Coronary artery (tissue), 2 donors: ENCODE measurements at places on chromosomes 1 and 21.

DNA sequence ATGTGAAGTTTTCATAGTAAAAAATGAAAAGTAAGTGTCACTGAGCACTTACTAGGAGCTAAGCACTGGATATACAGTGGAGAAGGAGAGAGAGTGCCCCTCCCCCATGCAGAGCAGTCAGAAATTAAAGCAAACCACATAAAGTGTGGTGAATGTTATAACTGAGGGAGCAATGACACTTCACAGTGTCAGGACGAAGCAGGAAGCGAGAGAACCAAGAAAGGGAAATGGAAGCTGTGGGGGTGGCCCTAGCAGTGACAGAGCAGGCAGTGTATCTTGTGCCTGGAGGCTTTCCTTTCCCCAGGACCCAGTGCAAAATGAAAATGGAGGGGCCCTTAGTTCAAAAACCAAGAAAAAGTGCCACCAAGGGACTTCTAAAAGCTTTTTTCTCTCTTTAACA lies 21.5 kb upstream of the RCAN3 start:
- no peak for DNase-seq

DNA sequence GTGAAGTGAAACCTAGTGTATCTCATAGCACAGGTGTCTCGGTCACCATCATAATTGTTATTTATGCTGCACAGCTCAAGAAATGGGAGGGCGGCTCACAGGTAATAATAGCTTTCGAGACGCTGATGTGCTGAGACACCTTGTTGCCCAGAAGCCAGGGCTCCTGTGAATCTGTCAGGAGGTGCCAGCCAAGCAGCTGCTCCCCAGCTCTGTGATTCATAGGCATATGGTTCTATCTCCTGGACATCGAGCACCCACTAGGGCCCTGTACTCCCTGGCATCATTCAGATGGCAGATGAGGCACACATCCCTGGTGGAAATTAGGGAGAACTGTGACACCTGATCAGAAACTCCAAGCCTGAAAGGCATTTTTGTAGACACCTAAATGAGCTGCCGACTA lies 53.5 kb downstream of the SYT6 start:
- no peak for DNase-seq

DNA sequence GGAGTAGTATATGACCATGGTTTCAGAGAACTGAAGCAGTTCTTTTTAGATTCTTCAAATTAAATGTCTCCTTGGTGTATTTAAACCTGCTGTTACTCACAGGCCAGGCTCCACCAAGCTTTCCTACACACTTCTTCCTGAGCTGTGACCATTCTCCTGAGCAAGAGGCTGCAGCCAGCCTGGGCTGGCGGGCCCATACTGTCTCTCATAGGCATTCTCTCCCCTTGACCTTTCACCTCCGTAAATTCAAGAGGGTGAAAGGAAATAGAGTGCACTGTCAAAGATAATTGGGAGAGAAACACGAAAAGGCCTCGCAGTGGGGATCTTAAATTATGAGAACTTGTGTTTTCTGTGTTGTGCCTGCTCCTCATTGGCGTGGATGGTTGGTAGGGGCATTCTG lies 2.3 kb downstream of the ARF1 start:
- DNase-seq = no peak

DNA sequence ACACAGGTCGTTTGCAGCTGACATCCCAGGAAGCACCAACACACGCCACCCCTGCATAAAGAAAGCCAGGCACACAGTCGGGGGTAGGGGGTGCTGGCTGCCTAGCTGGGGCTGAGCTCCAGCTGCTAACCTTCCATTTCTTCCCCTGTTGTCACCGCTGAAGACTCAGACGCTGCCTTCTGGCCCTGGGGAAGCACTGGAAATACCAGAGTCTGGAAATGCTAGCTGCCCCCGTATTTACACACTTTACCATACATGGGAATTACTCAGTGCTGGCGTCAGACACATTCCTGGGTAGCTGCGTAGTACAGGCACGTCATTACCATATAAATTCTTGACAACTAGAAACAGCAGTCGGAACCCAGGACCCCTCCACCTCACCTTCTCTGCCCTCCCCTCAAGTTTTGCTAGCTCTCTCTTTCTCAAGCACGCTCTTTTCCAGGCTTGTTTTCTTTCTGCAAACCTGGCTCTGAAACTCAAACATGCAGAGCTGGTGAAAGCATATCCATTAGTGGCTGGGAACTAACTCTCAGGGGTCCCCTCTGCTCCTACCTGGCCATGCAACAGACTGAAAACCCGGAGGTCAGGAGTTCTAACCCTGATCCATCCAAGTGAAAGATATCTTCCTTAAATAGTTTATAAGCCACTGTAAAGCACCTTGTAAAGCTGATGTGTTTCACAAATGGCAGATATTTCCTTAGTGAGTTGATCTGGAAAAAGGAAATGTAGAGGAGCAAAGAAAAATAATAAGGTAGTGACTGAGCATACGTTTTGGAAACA lies 3.3 kb downstream of the CSRP1 start:
- peak; percentile 90 for DNase-seq

GRCh38 chr1:118160806-118161205 lies 24.2 kb downstream of the SPAG17 start:
- DNase-seq = no peak

GRCh38 chr1:23936481-23937176 lies 23.0 kb upstream of the PNRC2 start:
- peak; percentile 35 for DNase-seq

DNA sequence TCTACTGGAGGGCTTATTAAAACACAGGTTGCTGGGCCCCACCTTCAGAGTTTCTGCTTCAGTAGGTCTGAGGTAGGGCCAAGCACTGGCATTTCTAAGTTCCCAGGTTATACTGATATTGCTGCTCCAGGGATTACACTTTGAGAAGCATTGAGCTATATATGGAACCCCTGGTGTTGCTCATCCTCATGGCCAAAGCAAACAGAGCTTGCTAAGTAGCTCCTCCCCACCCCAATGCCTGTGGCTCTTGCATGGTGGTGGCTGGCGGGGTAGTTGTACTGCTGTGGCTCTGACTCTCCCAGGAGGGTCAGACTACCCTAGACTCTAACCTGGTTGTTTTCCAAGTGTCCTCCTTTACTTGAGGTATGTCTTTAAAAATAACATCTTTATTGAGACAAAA lies 143.6 kb downstream of the SPATA46 start:
- DNase-seq = no peak

- DNase-seq = no peak
Measured at GRCh38 chr21:25188677-25189079, 418.6 kb downstream of the MRPL39 start.

- no peak for DNase-seq
Measured at GRCh38 chr1:190000365-190000872, 477.2 kb downstream of the BRINP3 start.

DNA sequence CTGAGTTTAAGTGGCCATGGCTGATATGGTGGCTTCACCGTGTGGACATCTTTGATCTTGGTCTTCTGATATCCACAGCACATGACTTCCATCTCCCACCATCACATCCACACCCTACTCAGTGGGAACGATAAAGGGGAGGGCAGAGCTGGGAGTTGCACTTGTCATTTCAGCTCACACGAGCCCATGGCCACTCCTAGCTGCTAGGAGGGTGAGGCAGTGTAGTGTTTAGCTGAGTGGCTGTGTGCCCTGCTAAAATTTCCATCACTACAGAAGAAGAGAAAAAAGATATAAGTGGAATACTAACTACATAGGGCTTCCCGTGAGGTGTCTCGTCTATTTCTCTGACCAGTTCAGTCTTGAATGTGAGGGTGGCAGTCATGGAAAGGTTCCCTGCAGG lies 123.3 kb upstream of the EDN2 start:
- DNase-seq = no peak

DNA sequence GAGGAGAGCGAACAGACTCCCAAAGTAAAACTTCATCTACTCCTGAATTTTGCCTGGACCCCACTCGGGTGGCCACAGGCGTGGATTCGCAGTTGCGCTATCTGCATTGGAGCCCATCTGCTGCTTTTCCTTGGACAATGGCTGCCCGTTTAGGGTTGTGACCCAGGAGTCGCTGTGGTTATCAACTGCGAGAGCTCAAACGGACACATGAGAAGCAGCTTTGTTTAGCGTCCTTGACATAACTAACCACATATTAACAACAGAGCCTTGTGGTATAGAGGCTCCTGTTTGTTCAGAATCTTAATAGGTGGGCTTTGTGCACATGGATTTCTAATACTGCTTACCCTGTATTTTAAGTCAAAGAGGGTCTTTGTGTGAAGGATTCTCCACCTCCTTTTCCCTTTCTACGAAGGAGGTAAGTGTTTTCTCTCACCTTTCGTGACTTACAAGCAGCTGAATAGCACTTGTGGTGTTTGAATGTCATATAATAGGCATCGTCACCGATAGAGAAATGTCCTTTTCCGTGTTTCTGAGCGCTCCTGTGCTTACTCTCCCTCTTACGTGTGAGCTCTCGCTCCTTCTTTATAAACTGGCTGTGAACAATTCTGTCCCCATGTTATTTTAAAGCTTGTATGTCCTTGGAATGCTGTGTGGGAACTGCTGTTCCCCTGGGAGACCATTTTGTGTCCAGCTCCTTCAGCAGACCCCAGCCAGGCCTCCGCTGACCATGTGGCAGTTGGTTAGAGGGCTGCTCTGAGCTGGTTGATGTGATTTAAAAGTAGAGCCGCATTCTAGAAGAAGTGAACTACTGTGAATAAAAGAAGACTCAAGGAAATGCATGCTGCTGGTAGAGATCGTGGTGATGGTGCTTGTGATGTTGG lies 441.4 kb downstream of the RPS6KC1 start:
- no peak for DNase-seq

DNA sequence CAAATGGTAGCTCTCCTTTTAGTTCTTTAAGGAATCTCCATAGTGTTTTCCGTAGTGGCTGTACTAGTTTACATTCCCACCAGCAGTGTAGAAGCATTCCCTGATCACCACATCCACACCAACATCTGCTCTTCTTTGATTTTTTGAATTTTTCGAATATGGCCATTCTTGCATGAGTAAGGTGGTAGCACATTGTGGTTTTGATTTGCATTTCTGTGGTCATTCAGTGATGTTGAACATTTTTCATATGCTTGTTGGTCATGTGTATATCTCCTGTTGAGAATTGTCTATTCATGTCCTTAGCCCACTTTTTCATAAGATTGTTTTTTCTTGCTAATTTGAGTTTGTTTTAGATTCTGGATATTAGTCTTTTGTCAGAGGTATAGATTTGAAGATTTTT lies 84.6 kb upstream of the B3GALT2 start:
- DNase-seq = no peak

DNA sequence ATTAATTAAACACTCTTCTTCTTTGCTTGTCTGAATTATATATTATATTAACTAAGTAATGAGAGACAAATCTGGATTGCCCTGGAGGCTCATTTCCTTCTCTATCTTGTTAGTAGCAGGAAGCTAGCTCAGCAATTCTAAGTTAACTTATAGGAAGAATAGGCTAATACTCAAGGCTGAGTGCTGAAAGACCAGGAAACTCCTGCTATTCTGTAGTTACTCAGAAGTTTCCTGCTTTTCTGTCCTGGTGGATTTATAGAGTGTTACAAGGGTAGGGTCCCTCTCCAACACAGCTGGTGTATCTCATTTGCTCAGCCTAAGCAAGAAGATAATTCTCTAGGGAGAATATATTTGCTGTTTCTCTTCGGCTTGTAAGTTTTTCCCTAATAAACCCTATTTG lies 29.2 kb downstream of the HSPA13 start:
- DNase-seq = no peak

DNA sequence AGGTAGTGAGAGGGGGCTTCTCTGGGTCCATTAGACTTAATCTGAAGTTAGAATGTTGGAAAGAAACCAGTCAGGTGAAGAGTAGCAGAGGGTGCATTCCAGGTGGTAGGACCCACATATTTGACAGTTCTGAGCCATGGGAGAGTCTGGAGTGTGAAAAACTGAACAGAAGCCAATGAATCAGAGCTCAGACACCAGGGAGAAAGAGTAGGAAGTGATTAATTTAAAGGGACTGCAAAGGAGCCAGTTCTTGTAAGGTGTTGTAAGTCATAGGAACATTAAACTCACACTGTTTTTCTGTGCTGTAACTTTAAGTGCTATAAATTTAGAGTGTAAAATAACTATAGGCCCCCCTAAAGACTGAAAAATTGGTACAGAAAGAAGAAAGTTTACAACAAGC lies 5.9 kb upstream of the DHX9 start:
- DNase-seq = no peak

GRCh38 chr1:117826540-117827078 lies 102.8 kb downstream of the GDAP2 start:
- DNase-seq = no peak

DNA sequence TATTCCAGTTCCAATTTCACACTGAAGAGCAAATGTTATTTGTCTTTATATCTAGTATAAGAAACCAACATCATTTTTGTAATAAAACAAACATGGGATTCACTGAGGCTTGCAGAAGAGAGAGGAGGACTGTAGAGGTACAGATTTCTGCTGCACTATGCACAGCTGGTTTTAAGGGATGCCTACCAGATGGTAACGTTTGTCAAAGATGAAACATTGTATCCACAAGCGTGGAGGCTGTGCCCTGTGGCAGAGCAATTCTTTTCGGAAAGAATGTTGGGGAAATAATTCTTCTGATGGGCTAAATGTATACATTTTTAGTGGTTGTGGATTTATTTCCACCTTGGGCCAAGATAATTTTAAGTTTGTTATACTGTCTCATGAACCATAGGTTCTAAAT lies 272.4 kb downstream of the DUSP10 start:
- DNase-seq = no peak

DNA sequence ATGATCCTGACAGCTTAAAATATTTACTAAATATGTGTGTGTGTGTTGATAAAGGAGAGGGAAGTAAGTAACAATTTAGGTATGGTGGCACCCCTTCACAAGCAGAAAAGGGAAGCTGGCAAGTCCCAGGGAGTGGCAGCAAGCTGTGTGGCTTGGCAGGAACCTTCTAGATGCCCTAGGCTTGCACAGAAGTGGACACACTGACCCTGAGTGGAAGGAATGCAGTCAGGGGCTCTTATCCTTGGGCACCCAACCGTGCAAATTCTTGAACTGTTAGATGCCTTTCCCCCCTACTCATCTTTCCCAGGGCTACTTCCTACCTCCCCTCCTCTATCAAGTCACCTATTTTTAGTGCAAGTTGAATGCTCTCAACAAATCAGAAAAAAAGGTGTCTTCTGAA lies 18.9 kb downstream of the ACP6 start:
- no peak for DNase-seq

DNA sequence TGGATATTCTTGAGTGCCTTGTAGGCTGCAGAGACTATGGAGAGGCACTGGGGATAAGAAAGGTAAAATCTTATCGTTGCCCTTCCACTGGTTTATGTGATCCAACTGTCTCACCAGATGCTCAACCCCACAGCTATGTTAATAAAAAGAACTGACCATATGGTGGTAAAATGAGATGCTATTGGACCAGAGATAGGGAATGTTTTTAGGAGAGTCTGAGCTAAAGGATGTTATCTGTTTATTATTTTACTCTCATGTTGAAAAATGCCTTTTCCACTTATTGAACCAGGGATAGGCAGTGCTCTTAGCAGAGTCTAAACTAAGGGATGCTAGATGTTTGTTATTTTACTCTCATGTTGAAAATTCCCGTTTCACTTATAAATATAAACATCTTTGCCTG lies 172.8 kb upstream of the GREM2 start:
- no peak for DNase-seq
